Astrocyte of the hippocampus (primary cell): ENCODE measurements at places on chromosomes 2 and 18.

DNA sequence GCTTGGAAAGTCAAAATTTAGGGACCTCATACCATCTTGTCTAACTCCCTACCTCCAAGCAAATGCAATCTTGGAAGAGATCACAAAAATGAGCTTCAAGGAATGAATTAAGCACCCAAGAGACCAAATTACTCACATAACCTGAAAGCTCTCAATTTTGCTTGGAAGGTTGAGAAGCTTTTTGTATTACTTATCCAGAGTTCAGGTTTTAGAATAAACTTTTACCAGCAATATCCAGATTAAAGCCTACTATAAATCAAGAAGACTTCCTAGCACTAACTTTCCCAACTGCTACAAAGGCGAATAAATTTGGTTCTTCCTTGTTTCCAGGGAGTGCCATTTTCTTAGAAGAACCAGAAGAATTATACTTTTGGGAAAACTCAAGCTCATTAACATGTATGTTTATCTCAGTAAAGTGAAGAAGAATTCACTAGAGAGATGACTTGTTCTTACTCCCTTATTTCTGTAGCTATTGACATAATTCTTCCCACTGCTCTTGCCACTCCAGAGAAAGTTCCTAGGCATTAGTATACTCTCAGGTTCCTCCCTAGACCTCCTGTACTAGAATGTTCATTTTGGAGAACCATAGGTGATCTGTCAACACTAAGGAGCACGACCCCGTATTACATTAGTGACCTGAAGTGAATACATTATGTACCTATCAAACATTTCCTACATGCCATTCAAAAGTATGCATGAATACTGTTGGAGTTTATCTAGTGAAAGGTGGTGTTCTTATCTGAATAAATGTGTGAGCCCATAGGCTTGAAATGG, 18.0 kb upstream of the STPG4 start:
- no peak for DNase-seq

GRCh38 chr2:119983108-119983507, 29.8 kb upstream of the EPB41L5 start:
- no peak for DNase-seq

DNA sequence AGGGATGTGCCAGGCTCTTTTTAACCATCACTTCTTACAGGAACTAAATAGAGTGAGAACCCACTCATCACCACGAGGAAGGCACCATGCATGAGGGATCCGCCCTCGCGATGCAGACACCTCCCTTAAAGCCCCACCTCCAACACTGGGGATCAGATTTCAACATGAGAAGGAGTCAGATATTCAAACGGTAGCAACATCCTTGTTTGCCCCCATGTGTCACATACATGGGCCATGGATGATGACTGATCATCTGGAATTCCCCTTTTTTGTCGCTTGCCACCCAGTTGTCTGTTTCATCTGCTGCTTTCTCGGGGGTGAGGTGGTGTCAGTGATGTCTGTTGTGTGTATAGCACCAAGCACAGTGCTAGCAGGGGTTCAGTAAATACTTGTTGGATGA, 57.9 kb downstream of the NCK2 start:
- DNase-seq: no peak

GRCh38 chr18:3485153-3486149, 35.5 kb downstream of the TGIF1 start:
- no peak for DNase-seq

- no peak for DNase-seq
Measured at GRCh38 chr2:191103774-191104173, 47.0 kb downstream of the STAT4 start.

DNA sequence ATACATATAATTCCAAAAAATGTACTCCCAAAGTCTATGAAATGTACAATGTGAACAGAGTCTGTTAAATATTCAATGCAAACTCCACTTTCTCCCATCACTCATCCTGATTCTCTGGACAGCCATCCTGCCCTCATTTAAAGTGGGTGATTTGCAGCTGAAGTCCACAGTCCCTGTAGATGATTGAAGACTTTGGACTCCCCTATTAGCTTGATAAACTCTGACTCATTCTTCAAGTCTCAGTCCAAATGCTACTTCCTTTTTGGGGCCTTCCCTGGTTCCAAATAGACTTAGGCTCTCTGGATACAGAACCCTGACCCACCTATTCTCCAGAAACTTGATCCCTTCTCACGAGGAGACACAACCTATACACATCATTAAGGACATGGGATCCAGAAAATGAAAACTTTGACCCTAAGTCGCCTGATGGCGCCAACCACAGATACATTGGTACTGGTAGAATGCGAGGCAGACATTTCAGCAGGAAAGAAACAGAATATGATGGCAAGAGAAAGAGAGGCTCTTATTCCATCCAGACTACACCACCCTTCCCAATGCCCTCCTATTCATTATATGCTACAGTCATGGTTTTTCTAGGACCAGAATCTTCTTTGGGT, 122.7 kb downstream of the VIT start:
- no peak for DNase-seq

DNA sequence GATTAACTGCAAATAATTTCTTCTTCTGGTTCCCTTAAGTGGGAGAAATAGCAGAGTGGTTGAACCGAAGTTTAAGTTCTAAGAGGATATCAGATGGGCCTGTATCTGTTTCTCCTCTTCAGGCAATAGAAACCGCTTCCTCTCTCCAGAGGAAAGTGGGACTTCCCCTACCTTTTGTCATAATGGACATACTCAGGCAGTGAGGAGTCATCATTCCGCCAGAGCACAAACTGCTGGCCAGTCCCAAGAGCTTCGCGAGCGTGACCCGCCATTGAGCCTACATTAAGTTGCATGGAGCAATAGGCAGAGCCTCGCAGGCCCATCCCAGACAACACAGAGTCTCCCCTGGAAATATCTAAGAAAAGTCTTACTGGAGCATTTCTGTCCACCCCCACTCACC, 158.9 kb downstream of the LDLRAD4 start:
- no peak for DNase-seq

GRCh38 chr18:77341527-77342325, 92.1 kb downstream of the GALR1 start:
- no peak for DNase-seq

DNA sequence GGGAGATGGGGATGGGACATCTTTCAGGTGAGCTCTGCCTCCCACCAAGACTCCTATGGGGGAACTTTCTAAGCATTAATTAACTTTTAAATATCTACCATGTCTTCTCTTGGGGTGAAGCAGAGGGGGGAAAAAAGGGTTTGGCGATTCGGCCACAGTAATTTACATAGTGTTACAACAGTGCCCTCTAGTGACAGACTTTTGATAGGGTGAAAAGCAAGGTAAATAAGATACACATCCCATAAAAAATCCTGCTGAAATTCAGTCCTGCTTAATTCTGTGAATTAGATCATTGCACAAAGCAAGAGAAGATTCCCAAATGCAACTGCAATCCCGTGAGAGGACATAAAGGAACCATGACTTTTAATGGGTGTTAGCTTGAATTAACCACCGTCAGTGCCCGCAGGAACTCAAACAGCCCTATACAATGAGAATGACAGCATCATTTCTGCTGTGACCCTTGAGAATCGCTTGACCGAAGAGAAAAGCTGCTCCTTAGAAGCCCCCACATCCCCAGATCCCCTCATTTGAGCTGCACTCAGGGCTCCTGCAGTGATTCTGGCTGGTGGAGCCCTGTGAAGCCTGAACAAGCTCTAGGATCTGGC, 32.8 kb downstream of the FAM124B start:
- peak; percentile 62 for DNase-seq

DNA sequence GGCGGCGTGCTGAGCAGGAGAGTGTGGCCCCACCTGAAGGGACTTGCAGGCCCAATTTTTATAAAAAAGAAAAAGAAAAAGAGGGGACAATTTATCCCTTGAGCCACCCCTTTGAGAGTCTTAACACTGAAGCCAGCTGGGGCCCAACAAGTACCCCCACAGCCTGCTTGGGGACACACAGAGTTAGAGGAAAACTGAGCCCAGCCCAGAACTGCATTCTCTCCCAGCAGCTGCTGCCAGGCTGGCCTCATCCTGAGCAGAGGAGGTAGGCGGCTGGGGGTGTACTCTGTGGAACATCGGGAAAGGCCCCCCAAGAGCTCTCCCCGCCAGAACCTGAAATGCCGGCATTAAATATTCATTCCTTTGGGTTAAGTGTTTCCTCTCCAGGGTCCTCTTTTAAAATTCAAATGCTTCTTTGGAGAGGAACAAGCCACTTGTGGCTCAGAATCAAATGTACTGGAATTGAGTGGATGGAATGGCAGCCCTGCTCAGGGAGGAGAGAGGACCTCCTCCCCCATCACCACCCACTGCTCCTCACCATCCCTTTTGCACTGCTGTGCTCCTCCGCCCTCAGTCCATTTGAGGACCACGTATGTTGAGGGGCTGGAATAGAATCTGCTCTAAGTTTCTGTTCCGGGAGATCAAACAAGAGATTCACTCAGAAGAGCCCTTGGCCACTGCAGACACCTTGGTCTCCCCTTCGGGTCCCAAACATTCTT, 45.6 kb downstream of the C1QL2 start:
- DNase-seq: no peak

DNA sequence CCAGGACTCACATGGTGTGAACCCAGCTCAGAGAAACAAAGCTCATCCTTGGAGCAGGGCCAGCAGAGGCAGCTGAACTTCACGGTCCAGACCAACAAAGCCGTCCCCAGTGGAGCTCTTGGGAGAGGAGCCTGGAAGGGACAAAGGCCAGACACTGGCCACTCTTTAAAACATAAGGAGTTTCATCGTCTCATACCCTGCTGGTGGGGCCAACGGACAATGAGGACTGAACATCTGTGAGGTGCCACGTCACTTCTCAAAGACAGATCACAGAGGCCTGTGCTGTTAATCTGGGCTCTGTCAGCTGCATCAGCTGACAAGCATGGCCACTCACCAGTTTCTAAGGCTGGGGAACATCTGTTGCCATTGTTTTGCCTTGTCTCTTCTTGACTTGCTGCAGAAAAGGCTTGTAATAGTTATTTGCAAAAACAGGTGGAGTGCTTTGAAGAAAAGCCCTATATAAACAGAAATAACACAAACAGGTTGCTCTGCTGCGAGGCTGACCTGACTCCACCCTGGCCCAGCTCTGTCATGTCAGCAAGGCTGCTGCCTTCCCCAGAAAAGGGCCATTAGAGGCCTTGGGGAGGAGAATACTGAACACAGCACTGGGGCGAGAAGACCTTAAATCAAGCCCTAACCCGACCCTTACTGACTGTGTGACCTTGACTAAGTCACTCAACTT, 68.1 kb upstream of the DAPL1 start:
- DNase-seq: no peak

GRCh38 chr18:36759167-36759776, 69.5 kb downstream of the TPGS2 start:
- no peak for DNase-seq

- no peak for DNase-seq
Measured at GRCh38 chr2:88071365-88071764, 3.7 kb downstream of the SMYD1 start.

DNA sequence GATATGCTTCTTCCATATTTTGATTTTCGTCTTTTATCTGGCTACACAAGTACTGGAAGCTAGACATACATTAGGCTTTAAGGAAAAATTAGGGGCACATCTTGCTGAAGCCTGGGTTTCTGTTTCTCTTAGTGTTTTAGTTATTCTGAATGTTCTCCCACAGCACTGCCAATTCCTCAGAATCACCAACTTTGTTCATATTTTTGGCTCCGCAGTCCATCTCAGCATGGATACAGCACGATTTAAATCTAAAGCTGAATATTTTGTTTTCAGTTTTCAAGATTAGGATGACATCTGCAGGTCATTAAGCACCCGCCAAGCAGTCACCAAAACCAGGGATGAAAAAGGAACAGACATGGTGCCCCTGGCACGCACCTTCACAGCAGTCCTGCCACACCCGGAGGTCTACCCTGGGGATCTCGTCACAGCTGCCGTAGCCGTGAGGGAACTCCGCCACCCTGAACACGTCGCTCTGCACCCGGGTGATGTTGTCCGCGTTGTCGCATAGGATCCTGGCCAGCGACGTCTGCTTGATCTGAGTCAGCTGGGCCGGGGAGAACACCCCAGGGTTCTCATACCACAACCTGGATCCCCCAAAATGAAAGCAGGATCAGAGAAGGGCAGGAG, 101.2 kb downstream of the PXDN start:
- no peak for DNase-seq

DNA sequence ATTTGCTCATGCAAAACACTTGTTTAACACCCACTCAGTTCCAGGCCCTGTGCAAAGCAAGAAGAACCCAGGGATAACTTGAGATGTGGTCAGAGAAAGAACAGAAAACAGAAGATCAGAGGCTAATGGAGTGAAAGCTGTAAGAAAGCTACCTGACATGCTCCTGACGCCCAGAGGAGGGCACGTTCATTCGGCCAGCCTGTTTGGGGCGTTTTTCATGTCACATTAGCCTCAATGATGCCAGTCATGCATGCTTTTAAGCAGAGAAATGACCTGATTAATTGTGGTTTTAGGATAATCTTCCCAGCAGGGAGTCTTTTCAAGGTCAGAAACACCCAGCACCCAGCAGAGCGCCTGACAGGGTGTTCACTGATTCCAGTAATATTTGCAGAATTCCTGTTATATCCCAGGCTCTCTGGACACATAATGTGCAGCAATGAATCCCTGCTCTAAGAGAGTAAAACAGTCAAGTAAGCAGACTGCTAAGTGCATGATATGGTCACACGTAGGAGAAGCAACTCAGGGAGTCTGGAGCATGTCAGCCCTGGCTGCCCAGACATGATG, 320.0 kb downstream of the LRATD1 start:
- DNase-seq: no peak

GRCh38 chr18:2522112-2522511, 49.2 kb downstream of the METTL4 start:
- DNase-seq: no peak

DNA sequence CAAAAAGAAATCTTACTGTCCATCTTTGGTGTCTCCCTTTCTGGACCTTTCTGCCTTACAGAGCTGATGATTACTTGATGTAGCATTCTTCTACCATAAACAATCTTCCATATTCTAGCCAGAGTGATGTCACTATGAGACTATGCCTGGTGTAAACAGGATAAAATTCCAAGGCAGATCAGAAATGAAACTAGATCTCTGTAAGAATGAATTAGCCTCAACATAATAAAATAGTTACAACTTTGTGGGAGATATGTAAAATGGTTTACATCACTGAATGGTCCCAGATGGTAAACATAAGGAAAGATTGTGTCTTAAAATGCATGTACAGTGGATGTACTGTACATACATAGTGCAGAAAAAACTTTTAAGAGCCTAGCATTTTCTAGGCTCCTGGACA, 112.3 kb upstream of the ZNF521 start:
- DNase-seq: peak; percentile 36

GRCh38 chr2:123916531-123916930, 108.6 kb upstream of the CNTNAP5 start:
- DNase-seq: no peak

GRCh38 chr2:128304715-128305554, 13.7 kb downstream of the HS6ST1 start:
- peak; percentile 96 for DNase-seq
